HFFc6 (cell line): ENCODE measurements at places on chromosomes 2 and 18. TPM values are rescaled to one million over a fixed set of nuclear protein-coding genes. Genes with fewer than 3 reads are reported as not detected.

GRCh38 chr2:71223767-71224333 is 3.1 kb downstream of the PAIP2B start:
- DNase-seq: peak; percentile 17
- H3K4me3 ChIP-seq: no peak overlapping the region
- H3K27ac ChIP-seq: no peak overlapping the region
- peaks cover 14% of the 10 kb centered on the region for H3K27me3 ChIP-seq

DNA sequence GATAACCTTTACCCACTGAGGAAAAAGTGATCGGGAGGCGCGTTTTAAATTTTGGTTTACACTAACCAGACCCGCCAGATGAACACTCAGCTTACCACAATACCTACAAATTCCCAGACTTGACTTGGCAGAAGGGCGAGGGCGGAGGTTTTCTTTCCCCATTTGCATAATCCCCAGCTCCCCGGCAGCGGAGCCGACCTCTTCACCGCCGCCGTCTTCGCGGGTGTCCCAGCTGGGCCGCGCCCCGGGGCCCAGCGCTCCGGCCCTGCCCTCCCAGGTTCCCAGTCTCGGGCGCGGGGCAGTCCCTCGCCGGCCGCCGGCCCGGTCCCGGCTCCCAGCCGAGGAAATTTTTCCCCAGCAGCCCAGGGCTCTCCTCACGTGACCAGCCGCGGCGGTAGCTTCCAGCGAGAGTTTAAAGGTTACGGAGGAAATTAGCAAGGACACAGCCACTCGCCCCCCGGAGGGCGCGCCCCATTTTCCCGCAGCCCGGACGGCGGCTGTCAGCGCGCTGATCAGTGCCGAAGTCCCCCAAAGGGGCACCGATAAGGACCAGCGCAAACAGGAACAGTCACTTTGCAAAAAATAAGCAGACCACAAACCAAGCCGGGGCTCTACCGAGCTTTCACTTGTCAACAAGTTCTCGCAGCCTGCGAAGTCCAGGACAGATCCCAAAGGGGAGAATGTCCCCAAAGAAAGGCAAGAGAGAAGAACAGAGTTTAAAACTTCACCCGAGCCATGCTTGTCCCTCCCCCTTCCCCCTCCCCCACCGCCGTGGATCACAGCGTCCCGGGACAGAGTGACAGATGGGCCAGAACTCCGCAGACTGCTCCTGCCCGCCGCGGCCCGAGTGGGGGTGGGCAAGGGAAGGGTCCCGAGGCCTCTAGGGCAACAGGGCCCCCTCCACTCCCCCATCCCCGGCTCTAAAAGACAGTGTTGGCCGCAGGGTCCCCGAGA is 1.3 kb upstream of the PRKCE start:
- peak overlapping the region; percentile 100 for H3K27ac ChIP-seq
- DNase-seq: peak; percentile 42
- H3K36me3 ChIP-seq: no peaks in the 10 kb centered on the region

DNA sequence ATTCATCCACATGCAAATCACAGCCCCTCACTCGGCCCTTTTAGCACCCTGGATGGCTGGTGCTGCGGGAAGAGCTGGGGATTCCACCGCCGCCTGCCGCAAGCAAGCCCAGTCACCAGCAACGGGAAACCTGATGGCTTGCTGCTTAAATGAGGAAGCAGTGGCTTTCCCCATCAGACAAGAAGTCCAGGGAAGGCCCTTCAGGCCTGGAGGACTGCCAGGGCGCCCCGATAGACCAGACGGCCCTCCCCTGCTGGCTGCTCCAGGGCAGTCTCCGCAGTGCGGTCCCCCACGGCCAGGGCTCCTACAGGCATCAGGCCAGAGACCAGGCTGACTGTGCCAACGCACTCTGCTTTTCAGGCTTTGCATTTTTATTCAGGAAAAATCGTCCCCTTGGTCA is 439.1 kb downstream of the EIPR1 start:
- no peak overlapping the region for H3K4me3 ChIP-seq
- DNase-seq: no peak
- peaks cover 7% of the 10 kb centered on the region; the same call in 1 of the 2 replicates for H3K36me3 ChIP-seq
- peaks cover 4% of the 10 kb centered on the region; the same call in 1 of the 2 replicates for H3K27me3 ChIP-seq
- H3K27ac ChIP-seq: no peak overlapping the region

DNAJC5G gene
- total RNA-seq: not detected in 3 replicates

- H3K4me3 ChIP-seq: no peak overlapping the region
- DNase-seq: peak; percentile 28
- H3K36me3 ChIP-seq: no peaks in the 10 kb centered on the region
- peaks cover 18% of the 10 kb centered on the region for H3K27me3 ChIP-seq
- no peak overlapping the region for H3K27ac ChIP-seq
Observed at GRCh38 chr2:134782792-134783191, 55.6 kb upstream of the ACMSD start.

CETN1 gene
- not detected in 3 replicates for total RNA-seq

GRCh38 chr18:30889519-30890301 is 152.8 kb downstream of the DSC3 start:
- no peak overlapping the region for H3K4me3 ChIP-seq
- no peaks in the 10 kb centered on the region for H3K4me1 ChIP-seq
- no peak overlapping the region for H3K27ac ChIP-seq
- no peaks in the 10 kb centered on the region; the same call in 1 of the 2 replicates for H3K27me3 ChIP-seq
- H3K36me3 ChIP-seq: no peaks in the 10 kb centered on the region

- H3K36me3 ChIP-seq: no peaks in the 10 kb centered on the region; the same call in 1 of the 2 replicates
- H3K4me1 ChIP-seq: peaks cover 10% of the 10 kb centered on the region
- no peak overlapping the region for H3K27ac ChIP-seq
- no peaks in the 10 kb centered on the region for H3K27me3 ChIP-seq
Observed at GRCh38 chr2:205453202-205453601, 229.1 kb upstream of the NRP2 start.

CCNYL1 gene
- total RNA-seq: 12.7 to 17.6 TPM (median 13.3 TPM) in 3 replicates

DNA sequence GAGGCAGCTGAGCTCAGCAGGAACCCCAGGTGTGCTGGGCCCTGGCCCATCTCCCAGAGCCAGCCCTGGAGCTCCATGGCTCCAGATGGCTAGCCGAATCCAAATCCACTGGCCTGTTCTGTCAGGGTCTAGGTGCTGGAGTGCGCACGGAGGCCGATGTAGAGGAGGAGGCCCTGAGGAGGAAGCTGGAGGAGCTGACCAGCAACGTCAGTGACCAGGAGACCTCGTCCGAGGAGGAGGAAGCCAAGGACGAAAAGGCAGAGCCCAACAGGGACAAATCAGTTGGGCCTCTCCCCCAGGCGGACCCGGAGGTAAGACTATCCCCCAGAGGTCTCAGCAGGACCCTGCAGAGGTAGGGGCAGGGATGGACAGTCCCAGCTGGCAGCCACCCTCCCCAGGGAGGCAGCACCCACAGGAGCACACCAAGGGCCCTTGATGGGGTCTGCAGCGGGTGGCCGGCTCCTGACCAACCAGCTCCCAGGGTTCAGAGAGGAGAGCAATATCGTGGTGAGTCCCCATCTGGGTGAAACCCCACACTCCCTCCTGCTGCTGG is 26.1 kb upstream of the PRLH start:
- H3K4me3 ChIP-seq: no peak overlapping the region
- no peak for DNase-seq
- peaks cover 16% of the 10 kb centered on the region for H3K36me3 ChIP-seq
- H3K4me1 ChIP-seq: peaks cover 20% of the 10 kb centered on the region

SULT6B1 gene
- not detected in 3 replicates for total RNA-seq

DNA sequence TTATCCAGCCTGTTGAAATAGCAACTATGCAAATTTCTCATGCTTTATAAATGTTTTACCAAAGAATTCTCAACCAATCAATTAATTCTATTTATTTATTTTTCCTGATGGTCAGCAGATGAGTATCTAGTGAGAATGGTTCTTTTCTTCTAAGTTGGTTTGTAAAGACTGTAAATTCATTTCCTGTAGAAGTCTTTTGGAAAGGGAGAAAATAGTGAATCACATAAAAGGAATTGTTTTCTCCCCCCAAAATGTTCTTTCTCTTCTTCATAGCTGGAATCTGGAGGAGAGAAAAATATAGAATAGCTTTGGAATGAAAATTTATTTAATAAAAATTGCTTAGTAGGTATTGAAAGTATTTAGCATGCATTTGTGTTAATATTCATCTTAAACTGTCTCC is 836.1 kb upstream of the ZEB2 start:
- no peak for DNase-seq
- no peak overlapping the region; the same call in 1 of the 2 replicates for H3K27ac ChIP-seq
- no peaks in the 10 kb centered on the region for H3K27me3 ChIP-seq
- peaks cover 14% of the 10 kb centered on the region for H3K4me1 ChIP-seq

DNA sequence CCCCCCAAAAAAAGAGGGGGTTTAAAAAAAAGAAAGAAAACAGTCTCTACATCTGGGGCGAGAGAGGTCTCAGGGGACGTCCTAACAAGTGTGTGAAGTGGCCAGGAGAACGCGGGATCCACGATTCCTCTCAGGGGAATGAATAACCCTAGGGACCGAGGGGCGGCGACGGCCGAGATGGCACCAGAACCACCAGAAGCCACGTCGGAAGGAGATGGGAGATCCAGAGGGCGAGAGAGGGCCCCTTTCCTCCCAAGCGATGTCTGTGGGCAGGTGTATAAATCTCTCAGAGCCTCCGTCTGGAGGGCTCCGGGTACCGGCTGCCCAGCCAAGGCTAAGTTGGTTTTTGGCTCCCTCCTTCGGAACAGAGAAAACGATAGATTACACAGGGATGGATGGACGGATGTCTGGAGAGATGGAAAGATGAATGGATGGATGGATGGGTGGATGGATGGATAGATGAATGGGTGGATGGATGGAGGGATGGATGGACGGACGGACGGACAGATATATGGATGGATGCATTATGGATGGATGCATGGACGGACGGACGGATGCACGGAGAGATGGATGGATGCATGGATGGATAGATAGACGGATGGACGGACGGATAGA is 1.7 kb downstream of the EPHA4 start:
- peak overlapping the region; percentile 88; the same call in 1 of the 2 replicates for H3K27ac ChIP-seq
- H3K4me3 ChIP-seq: peak overlapping the region; percentile 93
- H3K27me3 ChIP-seq: peaks cover 4% of the 10 kb centered on the region; the same call in 1 of the 2 replicates
- H3K36me3 ChIP-seq: peaks cover 30% of the 10 kb centered on the region
- no peak for DNase-seq

DNA sequence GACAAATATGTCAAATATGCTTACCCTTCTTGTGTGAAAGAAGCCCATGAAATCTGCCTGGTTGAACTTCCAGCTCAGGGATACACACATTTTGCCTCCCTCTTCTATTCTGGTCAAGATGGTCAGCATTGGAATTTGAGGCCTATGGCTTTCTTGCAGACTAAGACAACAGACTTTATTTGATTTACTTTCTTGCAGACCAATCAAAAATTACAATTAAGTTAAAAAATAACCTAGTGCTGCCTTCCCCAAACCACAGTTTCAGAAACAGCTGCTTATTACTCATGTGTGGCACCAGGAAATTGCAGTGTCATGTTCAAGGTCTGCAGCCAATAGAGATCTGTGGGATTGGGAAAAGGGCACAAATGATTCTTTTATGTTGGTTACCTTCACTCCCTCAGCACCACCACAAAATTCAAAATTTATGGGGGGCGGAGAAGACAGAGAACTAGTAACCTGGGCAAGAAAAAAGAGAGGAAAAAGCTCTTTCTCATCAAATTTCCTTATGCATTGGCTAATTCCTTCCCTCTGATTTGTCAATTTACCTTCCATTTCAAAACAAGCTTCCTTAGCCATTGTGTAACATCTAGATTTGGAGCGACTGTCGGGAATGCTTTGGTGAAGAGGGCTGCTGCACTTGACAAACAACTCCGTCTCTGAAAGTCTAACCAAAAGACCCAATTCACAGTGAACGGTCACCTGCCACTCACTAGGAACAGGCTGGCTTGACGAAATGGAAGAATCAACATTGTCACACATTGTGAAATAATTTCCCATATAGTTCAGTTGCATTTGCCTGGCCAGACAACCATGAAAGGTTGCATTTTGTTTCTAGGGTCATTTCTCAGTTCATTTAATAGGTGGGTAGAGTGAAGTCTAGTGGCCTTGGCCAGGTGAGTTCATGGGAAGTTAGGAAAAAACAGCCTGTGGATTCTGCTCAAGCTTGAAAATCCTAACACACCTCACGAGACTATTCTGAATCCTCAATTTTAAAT is 100.4 kb upstream of the FZD5 start:
- H3K36me3 ChIP-seq: no peaks in the 10 kb centered on the region
- peak overlapping the region; percentile 87 for H3K27ac ChIP-seq
- H3K27me3 ChIP-seq: no peaks in the 10 kb centered on the region; the same call in 1 of the 2 replicates
- 0 out of 2 replicates have a peak overlapping the region, but pooled peaks have one; percentile 4 for H3K4me3 ChIP-seq

CREG2 gene
- total RNA-seq: not detected in 2 replicates

DNA sequence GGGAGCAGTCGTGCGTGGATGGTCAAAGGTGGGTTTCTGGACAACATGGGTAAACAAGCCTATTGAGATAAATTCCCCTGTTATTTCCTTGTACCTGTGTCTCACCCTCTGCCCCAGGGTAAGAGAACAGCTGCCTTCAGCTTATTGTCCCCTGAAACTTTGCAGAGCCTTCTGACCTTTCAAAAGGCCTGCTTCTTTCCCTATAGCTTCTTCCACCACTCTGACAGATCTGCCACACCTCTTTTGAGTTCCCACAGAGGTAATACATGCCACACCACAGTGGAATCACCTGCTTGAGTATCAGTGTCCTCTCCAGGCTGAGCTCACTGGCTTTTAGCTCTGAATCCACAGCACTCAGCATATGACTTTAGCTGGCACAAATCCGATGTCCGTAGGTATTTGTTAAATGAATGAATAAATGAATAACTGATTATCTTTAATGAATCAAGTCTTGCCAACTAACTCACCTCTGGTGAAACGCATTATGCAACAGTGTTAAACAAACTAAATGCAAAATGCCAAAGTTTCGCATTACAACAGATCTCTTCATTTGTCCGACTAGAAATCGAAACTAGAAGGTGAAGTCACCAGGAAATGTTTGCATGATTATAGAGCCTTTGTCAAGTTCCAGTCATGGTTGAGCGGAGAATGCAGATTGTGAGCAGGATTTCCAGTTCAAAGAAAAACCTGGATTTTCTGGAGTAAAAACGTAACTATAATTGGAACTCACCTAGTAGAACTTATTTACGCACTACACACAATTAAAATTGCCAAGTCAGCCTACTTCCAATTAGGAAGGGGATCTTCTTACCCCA is 16.4 kb downstream of the DYNAP start:
- H3K27ac ChIP-seq: no peak overlapping the region
- peaks cover 12% of the 10 kb centered on the region for H3K4me1 ChIP-seq
- no peaks in the 10 kb centered on the region for H3K36me3 ChIP-seq
- no peak for DNase-seq
- peak overlapping the region; percentile 70 for H3K4me3 ChIP-seq

LCT gene
- total RNA-seq: not detected in 3 replicates

DNA sequence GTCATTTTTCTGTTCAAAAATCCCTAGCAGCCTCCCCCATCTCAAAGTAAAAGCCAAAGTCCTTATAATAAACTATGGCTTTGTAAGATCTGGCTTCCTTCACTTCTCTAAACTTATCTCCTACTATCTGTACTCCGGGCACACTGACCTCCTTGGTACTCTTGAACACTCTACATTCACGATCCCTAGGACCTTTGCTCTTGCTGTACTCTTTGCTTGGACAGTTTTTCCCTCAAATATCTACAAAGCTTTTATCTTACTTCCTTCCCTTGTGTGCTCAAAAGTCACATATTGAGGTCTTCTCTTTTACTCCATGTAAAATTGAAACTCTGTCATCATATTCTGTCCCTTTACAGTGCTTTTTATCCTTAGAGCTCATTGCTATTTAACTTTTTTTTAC is 616.6 kb downstream of the IRS1 start:
- peaks cover 74% of the 10 kb centered on the region for H3K4me1 ChIP-seq
- no peak overlapping the region for H3K4me3 ChIP-seq
- no peaks in the 10 kb centered on the region for H3K27me3 ChIP-seq
